ENCODE measurements at places on chromosomes 5 and 9.

- DNase-seq, result no peak
Observed at GRCh38 chr9:22009506-22009867, 382 bp upstream of the CDKN2B start.

- DNase-seq, result no peak
Observed at GRCh38 chr5:35229076-35230037, 930 bp downstream of the PRLR start.

DNA sequence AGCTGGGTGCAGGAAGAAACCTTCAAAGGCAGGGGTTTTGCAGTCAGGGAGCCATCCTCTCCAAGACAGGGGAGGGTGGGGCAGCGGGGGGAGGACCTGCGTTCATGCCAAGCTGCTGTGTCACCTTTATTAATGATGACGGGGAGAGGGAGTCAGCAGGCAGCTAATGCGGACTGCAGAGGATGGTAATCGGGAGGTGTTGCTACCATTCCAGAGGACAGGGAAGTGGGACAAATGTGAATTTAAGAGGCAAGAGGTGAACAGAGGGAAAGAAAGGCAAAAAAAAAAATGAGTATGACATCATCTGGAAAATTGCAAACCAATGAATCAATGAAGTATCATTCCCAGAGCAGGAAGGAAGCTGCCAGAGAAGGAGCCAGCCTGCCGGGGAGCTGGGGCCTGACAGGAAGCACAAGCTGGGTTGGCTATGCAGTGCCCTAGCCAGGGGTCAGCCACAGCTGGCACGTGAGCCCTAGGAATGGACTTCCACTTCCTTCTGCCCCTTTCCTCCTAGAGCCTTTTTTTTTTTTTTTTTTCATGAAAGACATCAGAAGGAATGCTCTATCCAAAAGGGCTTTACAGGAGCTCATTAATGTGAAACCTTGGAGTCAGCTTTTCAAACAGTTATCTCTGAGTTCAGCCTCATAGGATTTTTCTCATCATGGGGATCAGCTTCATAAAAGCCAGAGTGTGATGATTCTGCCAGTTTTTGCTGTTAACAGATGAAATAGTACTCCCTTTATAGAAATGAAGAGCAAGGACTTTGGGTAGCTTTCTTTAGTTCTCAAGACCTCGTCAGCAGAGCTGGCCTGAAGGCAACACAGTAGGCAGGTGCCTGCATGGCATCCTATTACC, 9.2 kb downstream of the INSYN2B start:
- DNase-seq, result peak; percentile 49

GRCh38 chr5:430214-430925, 12.6 kb upstream of the EXOC3 start:
- no peak for DNase-seq

GRCh38 chr9:93709600-93710369, 133.4 kb downstream of the PHF2 start:
- DNase-seq, result no peak

DNA sequence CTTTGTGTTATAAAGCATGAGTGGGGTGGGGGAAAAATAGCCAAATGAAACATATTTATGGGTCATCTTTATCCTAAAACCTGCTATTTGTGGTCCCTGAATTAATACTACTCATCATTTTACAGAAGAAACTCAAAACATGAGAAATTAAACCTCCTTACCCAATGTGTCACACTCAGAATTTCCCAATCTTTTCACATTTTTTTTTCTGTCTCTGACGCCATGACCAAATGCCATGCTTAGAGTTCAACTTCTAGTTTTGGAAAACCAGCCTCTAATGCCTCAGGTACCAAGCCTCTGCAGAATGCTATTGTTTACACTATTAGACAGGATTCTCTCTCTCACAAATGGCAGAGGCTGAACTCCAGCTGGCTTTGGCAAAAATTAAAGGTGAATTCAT, 505.5 kb upstream of the WWC1 start:
- no peak for DNase-seq

- no peak for DNase-seq
Observed at GRCh38 chr5:166781737-166782136, 1509.7 kb upstream of the WWC1 start.

DNA sequence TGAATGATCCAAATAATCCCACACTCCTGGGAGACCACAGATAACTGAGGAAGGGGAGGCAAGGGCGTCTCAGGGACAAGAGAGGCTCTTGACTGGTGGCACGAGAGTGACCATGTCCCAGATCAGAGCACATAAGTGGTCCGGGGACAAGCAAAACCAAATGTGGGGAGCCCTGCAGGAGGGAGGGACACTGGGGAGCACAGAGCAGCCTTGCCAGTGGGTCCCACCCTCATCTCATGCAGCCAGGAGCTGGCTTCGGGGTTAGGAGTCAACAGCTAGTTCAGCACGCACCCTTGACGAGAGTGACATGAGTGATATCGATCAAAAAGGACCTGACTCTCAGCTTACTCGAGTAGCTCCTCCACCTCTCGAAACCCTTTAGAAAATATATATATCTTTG, 16.5 kb upstream of the UBE2QL1 start:
- DNase-seq, result no peak

DNA sequence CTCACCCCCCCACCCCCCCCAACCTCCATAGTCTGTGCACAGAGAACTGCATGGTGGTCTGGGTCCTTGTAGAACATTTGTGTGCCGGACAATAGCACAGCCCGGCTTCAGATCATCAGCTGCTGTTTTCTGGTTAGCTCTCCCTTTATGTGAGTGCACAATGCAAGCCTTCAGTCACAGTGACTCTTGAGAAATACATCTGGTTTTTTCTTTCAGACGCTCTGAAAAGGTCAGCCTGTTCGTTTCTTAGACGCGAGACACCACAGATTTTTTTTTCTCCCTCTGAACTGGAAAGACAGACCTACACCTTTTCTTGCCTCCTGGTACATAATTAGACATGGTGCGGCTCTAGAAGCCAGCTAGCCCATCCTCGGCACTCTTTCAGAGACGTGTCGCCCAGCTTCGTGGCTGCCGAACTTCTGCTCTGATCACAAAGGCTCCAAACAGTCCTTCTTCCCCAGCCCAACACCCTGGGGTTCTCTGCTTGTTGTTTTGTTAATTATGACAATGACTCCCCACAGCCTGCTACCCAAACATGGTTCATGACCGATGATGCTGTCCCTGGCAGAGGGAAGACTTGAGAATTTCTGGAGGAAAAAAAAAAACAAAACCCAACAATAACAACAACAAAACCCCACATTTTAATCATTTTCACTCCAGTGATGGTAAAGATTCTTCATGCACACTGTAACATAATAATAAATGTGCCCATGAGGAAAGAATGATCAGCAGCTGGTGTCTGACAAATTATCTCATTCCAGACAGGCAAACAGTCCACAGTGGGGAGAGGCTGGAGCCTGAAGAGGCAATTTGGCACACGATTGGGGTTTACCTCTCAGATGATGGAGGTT, 241.4 kb upstream of the ZNF462 start:
- DNase-seq, result no peak

GRCh38 chr9:5425006-5425628, 12.6 kb downstream of the PLGRKT start:
- DNase-seq, result no peak

DNA sequence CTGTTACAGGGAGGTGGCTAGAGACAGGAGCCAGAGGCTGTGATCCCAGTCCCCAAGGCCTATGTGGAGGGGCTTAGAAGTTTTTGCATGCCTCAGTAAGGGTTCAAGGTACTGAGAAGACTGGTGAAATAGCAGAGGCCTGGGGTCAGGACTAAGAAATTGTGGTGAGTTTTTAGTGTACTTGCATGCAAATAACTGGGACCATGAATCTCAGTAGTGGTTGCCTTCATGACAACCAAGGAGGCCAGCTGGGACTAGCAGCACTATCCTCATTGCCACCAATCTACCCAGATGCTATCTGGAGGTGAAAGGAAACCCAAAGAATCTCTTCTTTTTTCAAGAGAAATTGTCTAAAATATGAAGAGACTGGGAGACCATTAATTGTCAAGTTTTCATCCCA, 395.1 kb downstream of the CETN3 start:
- DNase-seq, result no peak

DNA sequence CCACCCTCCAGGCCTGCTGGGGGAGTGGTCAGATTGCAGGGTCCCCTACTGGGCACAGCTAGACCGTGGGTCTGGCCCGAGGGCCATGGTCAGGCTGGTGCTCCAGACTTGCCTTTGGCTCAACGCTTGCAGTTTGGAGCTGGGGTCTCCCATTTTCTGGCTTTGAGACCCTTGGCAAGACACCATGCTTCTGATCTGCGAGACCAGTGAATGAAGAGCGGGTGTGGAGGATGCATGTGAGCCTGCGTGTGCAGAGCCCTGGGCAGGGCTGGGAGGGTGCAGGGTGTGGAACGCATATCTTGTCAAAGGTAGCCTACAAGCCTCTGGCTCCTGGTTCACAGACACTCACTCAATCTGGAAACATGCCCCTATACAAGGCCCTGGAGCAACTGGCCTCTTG, 6.1 kb upstream of the MRNIP start:
- no peak for DNase-seq

- no peak for DNase-seq
Observed at GRCh38 chr5:93599399-93600120, 16.5 kb downstream of the NR2F1 start.

DNA sequence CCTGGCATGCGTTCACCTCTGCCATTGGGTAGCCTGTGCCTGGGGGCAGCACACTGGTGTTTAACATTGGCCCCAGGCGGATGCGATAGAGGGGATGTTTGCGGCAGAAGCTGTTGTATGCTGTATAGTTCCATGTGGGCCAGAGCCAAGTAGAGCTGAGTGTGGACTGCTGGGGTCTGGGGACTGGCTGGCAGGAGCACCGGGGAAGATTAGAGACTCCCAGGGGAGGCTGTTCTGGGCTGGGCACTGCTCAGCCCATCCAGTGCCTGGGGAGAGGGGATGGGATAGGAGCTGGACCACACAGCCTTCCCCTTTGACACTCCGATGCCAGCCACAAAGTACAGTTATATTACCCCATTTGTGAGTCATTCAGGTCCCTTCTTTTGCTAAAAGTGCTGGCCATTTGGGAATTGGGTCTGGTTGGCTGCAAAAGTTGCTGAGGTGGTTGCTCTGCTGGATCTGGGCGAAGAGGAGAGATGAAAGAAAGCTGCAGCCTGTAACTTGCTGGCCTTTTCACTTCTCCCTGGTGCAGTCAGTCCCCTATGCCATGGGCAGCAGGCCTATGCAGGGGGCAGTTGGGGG, 73.8 kb downstream of the RGS3 start:
- DNase-seq, result no peak

- no peak for DNase-seq
Observed at GRCh38 chr9:70519912-70520724, 105.7 kb upstream of the KLF9 start.

DNA sequence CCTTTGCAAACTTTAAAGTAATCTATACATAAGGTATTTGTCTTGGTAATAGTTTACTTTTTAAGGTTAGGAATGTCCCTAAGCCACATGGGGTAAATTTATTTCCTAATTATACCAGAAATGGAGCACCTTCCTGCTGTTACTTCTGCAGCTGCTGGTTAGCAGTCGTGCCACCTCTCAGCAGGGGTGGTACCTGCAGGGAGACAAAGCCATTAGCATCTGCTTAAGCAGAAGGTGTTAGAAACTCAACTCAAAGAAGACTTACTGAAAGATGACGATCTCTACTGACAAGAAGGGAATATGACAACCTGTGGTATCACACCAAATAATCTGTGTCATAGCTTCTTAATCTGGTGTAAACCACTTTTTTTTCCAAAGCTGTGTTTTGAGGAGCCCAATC, 173.7 kb downstream of the BRINP1 start:
- DNase-seq, result no peak
